Tracheal epithelial cell (primary cell): ENCODE measurements at places on chromosomes 13 and 19. TPM values are rescaled to one million over a fixed set of nuclear protein-coding genes. Genes with fewer than 3 reads are reported as not detected.

TEX101 gene
- not detected in 2 replicates for total RNA-seq

PSG3 gene
- total RNA-seq, result not detected in 2 replicates

ZNF835 gene
- 0.21 and 0.24 TPM in 2 replicates for total RNA-seq

ASF1B gene
- total RNA-seq, result 1.7 TPM in 1 of 2 replicates, not detected in the other

MEX3D gene
- total RNA-seq, result 81.6 and 161 TPM in 2 replicates

CAMSAP3 gene
- total RNA-seq, result 3.8 and 12.3 TPM in 2 replicates
